ENCODE measurements at places on chromosomes 1 and 21.

- peak; percentile 65 for DNase-seq
Observed at GRCh38 chr1:3553166-3553939, 58.0 kb downstream of the MEGF6 start.

- DNase-seq = peak; percentile 5
Observed at GRCh38 chr1:60425528-60425927, 352.0 kb upstream of the C1orf87 start.

DNA sequence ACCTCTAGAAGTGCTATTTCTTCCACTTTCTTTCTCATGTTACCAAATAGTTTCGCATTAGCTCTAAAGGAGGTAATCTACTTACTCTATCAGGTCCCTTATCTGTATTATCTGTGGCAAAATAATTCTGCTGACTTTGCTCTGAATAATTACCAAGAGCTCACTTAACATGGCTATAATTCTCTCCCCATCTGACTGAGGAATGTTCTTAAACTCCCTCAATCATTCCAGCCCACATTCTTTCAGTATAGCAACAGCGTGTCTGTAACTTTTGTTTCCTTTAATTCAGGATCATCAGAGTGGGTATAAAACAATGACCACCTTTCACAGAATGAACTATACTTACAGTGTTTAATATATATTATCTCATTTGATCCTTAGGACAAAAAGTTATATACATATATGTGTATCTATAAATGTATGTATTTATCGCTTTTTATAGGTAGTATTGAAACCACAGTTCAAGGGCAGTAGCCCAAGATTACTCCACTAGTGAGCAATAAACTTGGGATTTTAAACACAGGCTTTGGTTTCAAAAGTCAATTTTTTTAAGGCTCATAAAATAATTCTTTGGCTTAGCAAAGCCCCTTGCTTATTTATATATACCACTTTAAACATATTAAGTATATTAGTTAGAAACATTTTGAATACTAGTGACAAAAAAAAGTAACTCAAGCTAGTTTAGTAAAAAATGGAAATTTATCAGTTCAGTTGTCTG is 36.1 kb upstream of the ST6GALNAC3 start:
- peak; percentile 6 for DNase-seq

DNA sequence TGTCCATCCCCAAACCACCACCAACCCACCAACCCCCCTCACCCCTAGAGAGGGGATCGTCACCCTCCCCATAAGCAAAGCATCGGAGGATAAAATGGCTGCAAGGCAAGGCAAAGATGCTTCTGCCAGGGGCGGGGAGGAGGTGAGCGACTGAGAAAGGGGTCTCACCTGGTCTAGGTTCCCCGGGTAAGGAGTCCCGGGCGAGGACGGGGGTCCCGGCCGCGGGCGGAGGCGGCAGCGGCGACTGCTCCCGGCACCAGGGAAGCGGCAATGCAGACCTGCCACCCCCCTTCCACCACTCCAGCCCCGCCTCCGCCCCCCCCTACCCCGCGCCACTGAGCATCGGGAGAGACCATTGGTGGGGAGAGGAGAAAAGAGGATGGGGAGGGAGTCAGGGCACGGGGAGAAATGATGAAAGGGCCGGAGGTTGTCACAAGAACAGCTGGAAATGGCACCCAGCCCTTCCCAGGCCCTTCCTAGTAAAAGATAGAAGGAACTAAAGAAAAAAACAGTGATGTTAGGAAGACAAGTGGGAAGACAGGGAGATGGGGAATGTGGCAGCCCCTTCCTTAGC is at the start of gene SV2A:
SV2A (minus strand) TSS at position 274 of the 574 bp plus-strand sequence. CDS start 4,004 bp downstream, outside the sequence.
- peak; percentile 65 for DNase-seq

Data from AG10803 (cell line).